ENCODE measurements at places on chromosomes 13 and 19.

DNA sequence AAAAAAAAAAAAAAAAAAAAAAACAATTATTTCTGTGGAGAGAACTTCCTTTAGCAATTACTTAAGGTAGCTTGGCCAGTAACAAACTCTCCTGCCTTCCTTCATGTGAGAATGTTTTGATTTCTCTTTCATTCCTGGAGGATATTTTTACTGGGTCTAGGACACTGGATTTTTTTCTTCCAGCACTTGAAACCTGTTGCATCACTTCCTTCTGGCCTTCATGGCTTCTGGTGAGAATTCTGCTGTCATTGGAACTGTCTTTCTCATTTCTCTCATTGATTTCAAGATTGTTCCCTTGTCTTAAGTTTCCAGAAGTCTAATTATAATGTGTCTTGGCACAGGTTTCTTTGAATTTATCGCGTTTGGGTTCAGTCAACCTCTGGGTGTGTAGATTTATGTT is 19.3 kb upstream of the RAB20 start:
- DNase-seq: no peak

GRCh38 chr13:72504131-72504841 is 223.1 kb downstream of the MZT1 start:
- DNase-seq: no peak

GRCh38 chr13:63636316-63636993 is 2220.8 kb upstream of the PCDH20 start:
- no peak for DNase-seq

DNA sequence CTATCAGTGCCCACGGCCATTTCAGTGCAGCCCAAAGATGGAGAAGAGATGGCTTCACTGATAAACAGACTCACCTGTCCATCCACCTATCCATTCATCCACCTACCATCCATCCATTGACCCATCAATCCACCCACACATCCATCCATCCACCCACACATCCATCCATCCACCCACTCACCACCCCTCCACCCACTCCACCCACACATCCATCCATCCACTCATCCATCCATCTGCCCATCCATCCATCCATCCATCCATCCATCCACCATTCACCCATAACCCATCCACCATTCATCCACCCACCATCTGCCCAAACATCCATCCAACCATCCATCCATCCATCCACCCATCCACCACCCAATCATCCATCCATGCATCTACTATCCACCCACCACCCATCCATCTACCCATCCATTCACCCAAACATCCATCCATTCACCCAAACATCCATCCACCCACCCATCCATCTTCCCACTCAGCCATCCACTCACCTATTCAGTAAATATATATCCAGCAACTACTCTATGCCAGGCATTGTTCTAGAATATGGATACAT is 31.6 kb upstream of the ZNRF4 start:
- DNase-seq: no peak

- DNase-seq: no peak
Measured at GRCh38 chr13:114114006-114114640, 18.3 kb downstream of the RASA3 start.

DNA sequence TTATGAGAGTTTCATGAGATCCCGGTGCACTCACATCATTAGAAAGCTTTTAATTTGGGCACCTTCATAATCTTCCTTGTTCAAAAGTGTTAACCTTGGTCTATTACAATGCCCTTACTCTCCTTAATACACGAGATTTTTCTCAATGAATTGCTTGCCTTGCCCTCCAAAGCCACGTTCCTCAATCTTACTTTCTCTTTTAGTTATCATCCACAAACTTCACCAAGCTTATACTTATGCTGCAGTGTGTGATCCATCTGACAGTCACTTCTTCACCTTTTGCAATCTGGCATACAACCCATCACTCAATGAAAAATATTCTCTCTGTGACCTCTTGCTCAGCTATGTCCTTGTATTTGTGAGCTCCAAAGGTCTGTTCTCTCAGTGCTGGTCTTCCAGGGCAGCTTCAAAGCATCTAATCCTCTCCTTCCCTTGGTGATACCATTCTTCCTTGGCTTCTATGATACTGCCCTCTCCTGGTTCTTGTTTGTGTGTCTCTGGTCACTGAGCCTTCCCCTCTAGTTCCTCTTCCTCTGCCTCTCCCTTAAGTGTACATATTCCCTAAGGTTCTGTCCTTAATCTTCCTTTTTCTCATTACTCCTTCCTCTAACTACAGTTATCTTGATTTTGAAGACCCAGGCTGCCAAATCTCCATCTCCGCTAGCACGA is 202.2 kb upstream of the STARD13 start:
- no peak for DNase-seq

GRCh38 chr19:34365463-34366401 is 736 bp downstream of the GPI start:
- DNase-seq: no peak

- no peak for DNase-seq
Measured at GRCh38 chr13:52925775-52926285, 77.4 kb upstream of the PCDH8 start.

GRCh38 chr13:46496086-46496485 is 56.9 kb upstream of the LRCH1 start:
- no peak for DNase-seq

DNA sequence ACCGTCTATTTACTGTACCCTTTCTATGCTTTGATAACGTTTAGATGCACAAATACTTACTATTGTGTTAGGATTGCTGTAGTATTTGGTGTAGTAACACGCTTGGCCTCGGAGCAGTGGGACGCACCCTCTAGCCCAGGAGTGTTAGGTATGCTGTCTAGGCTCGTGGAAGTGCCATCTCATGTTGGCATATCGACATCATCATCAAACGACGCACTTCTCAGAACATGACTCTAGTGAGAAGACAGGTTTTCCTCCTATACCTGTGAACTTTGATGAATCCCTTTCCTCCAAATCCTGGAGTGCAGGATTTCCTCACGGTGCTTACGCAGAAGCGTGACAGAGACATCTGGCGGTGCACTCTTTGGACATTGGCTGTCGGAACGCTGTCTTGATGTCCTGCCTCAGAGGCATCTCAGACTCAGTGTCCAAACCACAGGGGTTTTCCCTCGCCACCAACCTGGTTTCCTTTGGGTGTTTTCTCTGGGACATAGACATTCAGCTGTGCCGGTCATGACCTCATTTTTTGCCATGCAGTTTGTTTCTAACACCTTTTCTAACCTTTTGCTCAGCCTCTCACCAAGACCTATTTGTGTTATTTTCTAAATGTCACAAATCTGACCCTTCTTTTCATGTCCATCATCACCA is 6.3 kb downstream of the SNRNP70 start:
- DNase-seq: no peak

- no peak for DNase-seq
Measured at GRCh38 chr13:34277936-34278335, 460.0 kb downstream of the RFC3 start.

- no peak for DNase-seq
Measured at GRCh38 chr13:43698758-43699157, 88.0 kb downstream of the ENOX1 start.

DNA sequence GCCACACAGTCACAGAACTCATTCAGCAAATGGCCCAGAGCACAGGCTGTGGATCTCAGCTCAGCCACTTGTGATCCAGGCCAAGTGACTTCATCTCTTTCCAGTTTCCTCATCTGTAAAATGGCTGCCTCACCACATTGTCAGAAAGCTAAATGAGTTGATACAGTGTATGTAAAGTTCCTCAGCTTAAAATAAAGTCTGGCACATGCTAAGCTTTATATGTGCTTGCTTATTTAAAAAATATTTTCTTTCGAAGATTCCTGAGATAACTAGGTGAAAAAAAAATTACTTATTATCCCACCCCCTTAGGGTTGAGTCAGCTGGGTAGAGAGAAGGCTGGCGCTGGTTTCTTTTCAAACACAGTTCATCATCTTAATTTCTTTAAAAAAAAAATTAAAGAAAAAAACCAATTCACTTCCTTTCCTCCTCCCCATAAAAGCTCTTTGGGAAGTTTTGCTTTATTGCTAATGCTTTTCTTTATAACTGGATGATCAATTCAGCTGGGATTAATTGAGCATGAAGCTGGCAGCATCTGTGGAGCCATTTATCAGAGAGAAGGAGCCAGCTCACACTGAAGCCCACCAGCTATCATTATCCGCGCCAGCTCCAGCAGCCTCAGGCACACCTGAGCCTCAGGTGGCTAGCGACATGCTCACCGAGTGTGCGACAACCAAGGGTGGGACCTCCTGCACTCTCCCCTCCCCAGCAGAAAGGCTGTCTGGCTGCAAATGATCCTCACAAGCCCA is 354.9 kb downstream of the FOXO1 start:
- DNase-seq: no peak

DNA sequence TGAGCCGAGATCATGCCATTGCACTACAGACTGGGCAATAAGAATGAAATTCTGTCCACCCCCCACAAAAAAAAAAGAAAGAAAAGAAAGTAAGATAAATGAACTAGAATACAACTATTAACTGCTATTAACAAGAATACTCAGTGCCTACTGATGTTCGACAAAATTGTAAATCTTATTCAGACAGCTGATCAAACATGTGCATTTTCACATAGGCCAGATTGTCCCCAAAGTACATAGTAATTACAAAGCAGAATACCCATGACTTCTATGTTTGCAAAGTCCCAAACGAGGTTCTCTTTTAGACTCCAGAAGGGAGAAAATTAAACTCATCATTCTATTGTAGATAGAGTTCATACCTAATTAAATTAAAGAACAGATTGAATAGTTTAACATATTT is 113.4 kb downstream of the UFM1 start:
- DNase-seq: no peak

GRCh38 chr19:21607449-21607848 is 102.0 kb downstream of the ZNF429 start:
- DNase-seq: no peak

GRCh38 chr13:97057176-97057575 is 62.9 kb upstream of the OXGR1 start:
- no peak for DNase-seq

DNA sequence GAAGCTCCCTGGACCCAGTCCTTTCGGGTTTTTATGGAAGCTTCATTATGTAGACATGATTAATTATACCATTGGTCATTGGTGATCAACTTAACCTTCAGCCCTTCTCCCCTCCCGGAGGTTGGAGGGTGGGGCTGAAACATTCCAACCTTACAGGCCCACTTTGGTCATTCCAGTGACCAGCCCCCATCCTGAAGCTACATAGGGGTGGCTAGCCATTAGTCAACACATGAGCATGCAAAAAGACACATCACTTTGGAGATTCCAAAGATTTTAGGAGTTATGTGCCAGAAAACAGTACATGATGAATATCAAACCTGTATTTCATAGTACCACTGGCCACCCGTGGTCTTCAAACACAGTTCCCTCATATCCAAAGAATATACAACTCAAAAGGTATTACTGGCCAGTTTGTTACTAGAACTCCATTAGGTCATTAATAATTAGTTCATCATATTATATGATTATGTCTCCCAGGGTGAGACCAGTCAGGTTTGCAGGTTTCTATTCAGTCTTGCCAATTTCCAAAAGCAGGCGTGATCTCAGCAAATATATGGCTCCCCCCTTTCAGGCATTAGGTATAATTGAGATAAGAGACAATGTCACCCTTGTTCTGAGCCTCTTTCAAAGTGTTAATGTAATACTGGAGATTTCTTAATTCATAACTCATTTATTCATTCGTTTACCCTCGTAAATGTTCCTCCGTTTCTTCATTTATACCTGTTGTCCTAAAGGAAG is 11.1 kb downstream of the PPP5C start:
- no peak for DNase-seq

DNA sequence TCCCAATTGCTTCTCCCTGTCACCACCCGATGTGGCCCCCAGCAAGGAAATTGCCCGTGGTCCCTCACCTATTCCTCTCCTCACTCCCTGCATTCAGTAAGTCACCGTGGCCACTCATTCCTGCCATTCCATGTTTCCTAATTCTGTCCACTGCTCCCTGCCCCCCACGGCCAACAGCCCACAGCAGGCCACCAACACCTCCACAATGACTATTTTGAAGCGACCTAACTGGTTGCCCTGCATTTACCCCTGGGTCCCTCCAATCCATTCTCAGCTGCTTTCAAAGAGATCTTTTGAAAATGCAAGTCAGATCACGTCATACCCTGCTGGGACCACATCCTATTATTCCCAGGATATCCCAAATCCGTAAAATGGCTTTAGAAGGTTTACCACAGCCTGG is 210.4 kb downstream of the DCLK1 start:
- no peak for DNase-seq

GRCh38 chr19:49441210-49441959 is at the start of gene SLC17A7:
SLC17A7 (minus strand) TSS chr19:49441527; CDS start chr19:49441379, 148 bp downstream.
- DNase-seq: no peak

GRCh38 chr13:70237131-70237530 is 128.9 kb upstream of the KLHL1 start:
- no peak for DNase-seq

- DNase-seq: no peak
Measured at GRCh38 chr19:19021115-19021514, 12.2 kb downstream of the SUGP2 start.

GRCh38 chr19:18349524-18350128 is 9.2 kb downstream of the PGPEP1 start:
- no peak for DNase-seq

GRCh38 chr13:65943708-65944107 is 1286.4 kb downstream of the PCDH9 start:
- no peak for DNase-seq

- peak; percentile 29 for DNase-seq
Measured at GRCh38 chr19:42528354-42529247, at the start of gene CEACAM1. CEACAM1 (minus strand) TSS chr19:42528481; CDS start chr19:42528374, 107 bp downstream.

- no peak for DNase-seq
Measured at GRCh38 chr13:50156140-50156539, 140.9 kb downstream of the KCNRG start.

- DNase-seq: no peak
Measured at GRCh38 chr13:24982333-24982999, 113.5 kb upstream of the PABPC3 start.

- no peak for DNase-seq
Measured at GRCh38 chr19:40355975-40356680, 7.6 kb downstream of the PLD3 start.

DNA sequence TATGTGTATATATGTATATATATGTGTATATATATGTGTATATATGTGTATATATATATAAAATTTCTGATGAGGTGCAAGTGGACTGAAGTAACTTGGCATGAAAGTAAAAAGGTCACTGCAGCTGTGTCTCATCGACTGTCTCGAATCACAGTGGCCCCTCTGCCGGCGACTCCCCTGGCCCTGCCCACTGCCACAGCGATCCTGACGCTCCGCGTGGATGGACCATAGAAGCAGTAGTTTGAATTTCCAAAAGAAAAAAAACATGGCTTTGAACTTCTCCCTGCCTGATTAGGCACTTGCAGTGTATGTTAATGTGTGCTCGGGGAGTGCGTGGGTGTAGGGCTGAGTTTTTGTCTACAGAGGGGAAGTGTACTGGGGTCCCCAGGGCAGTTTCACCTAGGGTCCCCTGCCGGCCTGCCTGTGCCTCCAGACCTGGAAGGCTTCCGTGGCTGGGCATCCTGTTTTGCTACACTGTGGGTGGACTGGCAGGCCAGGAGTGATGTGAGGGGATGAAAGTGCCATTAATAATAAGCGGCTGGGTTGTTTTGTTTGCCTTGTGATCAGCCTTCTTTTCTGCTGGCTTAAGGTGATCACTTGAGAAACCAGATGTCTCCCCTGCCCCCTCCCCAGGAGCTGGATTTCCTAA is 10.8 kb downstream of the ZIC5 start:
- no peak for DNase-seq

All from naive thymus-derived CD8-positive, alpha-beta T cell (primary cell).